Activated naive CD4-positive, alpha-beta T cell treated with Interleukin-2 at 50 U/mL for 16 hours (primary cell): ENCODE measurements at places on chromosomes 11 and 22.

- DNase-seq = no peak
Observed at GRCh38 chr11:118524356-118524755, 2.9 kb upstream of the TTC36 start.

DNA sequence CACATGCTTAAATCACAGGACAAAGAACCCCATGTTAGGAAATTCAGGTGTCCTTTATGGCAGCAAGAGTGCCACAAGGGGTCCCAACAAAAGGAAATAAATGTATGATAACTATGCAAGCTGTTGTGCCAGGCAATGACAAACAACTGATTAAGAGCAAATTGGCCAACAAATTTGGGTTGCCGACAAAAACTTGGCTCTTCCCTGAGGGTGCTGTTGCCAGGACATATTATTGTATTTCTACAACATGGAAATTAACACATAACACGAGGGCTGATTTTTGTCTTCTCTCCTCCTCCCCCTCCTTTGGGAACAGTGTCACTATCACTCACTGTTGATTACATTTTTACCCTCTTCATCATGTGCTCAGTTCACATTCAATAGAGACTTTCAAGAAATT, 56.0 kb downstream of the LRRC4C start:
- no peak for DNase-seq

DNA sequence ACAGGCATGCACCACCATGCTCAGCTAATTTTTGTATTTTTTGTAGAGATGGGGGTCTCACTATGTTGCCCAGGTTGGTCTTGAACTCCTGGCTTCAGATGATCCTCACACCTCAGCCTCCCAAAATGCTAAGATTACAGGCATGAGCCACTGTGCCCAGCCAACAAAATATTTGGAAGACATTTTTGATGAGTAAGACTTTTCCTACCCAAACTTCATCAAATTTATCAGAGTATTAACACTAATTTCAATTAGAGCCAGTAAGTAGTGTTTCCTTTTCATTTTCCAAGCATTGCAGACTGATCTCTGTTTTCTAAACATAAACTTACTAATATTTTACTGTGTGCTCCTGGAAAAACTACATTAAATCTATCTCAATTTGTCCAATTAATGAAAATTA, 1.4 kb upstream of the CRTAM start:
- no peak for DNase-seq

DNA sequence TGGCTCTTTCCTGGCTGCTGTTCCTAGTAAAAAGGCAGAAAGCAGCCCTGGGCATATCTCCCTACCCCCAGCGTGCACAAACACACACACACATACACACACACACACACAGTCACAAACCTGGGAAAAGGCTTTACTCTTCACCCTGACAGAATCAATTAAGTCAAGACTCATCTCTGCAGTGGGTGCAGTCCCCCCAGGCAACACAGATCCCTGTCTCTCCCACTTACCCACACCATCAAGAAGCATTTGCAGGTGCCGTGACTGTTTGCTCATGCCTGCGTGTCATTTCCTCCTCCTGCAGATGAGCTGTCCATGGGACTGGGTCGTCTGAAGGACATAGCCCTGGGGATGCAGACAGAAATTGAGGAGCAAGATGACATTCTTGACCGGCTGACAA, 28.6 kb downstream of the SNAP29 start:
- DNase-seq = no peak

DNA sequence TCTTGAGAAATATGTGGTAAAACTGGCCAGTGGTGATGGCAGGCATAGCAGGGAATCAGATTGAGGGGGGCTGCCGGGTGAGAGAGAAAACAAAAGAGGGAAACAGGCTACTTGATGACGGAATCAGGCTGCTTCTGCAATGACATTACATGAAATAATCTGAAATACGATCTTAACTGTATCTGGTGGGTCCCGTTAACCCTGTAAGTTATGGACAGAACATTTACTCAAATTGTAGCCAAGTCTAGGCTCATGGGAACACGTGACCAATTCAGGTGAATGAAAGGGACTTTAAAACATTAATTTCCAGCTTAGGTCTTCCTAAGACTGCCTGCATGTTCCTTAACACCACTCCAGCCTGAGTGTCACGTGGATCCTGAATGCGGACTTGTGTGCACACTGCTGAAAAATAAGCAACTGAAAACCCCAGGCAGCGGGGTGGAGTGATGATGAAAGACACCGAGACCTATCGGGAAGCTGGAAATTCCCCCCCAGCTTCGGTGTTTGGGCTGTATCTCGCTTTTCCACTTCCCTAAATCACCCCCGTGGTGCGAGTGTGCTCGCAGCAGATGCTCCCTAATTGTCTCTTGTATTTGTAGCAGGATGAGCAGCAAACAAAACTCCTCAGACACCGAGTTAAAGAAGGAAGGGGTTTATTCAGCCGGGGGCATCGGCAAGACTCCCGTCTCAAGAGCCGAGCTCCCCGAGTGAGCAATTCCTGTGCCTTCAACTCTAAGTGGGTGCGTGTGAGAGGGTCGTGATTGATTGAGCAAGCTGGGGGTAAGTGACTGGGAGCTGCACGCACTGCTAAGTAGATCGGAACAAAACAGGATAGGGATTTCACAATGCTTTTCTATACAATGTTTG, 145.0 kb upstream of the GRK3 start:
- no peak for DNase-seq
